ENCODE measurements at places on chromosomes 3 and 15. TPM values are rescaled to one million over a fixed set of nuclear protein-coding genes. Genes with fewer than 3 reads are reported as not detected.
A peak's percentile ranks its signal among the peaks of the same experiment; 100 is the strongest.

DNA sequence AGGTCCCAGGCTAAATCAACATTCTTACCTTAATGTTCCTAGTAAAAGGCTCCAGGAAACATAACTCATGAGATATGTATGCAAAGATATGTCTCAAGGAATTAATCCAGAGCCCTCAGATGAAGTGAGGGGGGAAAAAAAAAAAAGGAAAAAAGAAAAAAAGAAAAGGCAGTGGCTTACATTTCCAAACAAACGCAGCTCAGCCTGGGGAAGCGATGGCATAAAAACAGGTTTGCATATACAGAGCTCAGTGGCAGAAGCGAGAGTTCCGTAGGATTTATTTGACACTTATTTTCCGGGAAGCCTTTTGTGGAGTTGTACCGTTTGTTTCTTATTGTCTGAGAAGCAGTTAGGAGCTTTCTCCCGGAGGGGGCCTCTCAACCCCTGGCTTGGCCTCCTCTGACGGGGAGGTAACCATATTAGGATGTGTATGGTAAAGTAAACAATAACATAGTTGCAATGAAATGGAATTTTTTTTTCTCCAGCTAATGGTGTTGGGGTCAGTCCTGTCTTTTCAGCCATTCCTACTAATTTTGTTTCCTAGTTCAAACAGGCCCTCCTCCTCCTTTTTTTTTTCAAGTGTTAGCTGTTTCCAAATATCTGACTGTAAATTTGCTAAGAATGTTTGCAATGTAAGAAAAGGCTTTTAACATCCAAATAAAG is 338.6 kb downstream of the FOXP1 start:
- no peaks in the 10 kb centered on the region for H3K27me3 ChIP-seq
- H3K27ac ChIP-seq = no peak overlapping the region
- H3K4me3 ChIP-seq = no peak overlapping the region
- no peaks in the 10 kb centered on the region for H3K4me1 ChIP-seq
- DNase-seq = no peak
- no peaks in the 10 kb centered on the region for H3K36me3 ChIP-seq

The GPR160 gene
- 13.8 TPM for total RNA-seq

The GOLGA6L24 gene
- total RNA-seq = not detected

DNA sequence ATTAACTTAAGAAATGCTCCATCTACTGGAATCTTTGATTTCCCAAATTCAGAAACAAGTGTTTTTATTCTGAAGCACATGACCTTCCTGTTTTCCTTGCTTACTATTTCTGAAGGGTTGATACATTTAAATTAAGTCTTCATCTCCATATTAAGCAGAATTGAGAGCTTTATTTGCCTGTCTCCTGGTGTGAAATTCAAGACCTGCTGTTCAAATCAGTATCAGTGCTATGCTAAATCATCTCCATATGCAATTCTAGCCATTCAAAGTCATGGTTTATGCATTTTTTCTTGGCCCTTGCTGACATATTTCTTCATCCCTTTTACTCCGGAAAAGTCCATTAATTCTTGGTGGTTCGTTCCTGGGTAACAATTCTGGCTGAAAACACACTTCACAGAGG is 195.4 kb downstream of the ATP8B4 start:
- DNase-seq = no peak
- peaks cover 5% of the 10 kb centered on the region for H3K27me3 ChIP-seq
- H3K4me3 ChIP-seq = no peak overlapping the region
- H3K27ac ChIP-seq = no peak overlapping the region

DNA sequence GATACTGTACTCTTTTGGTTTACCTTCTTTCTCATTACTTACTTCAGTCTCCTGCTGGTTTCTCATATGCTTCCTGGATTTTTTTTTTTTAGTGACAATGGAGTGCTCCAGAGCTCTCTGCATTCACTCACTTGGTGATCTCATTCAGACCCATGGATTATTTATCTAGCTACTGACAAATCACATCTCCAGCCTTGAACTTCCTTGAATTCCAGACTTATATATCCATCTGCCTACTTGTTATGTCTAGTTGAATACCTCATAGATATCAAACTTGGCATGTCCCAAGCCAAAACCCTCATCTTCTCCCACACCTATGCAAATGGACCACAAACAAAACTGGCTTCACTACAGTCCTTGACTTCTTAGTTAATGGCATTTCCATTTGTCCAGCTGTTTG is 234.7 kb upstream of the ZPLD1 start:
- peaks cover 6% of the 10 kb centered on the region for H3K27me3 ChIP-seq
- no peak overlapping the region for H3K27ac ChIP-seq
- H3K4me3 ChIP-seq = no peak overlapping the region
- no peaks in the 10 kb centered on the region for H3K36me3 ChIP-seq
- no peak for DNase-seq

The LTF gene
- total RNA-seq = not detected

The TRAT1 gene
- total RNA-seq = 162 TPM

DNA sequence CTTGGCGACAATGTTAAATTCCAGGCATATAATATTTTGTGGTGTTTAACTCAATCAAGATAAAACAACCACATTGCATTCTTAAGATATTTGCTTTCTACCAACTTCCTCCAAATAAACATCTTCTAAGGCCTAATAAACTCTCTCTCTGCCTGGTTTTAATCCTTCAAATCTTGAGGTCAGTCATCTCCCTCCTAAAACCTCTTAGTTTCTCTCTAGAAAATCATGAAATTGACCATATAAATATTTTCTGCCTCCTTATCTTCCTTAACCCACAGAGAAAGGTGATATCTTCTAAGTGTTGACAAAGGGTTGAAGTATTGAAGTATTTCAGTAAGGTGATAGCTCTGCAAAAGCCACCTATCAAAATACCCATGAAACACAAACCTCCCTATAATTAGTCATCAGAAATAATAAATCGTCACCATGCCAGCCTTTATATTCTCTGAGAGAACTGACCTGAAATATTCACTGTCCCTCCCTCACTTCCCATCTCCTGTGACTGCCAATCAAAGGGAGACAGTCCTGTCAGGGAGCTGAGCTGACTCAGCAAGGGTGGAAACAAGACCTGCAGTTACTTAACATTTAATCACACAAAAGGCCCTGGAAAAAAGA is 1261.1 kb downstream of the ROBO1 start:
- H3K4me1 ChIP-seq = no peaks in the 10 kb centered on the region
- DNase-seq = no peak
- H3K36me3 ChIP-seq = no peaks in the 10 kb centered on the region
- H3K27me3 ChIP-seq = no peaks in the 10 kb centered on the region
- H3K4me3 ChIP-seq = no peak overlapping the region
- no peak overlapping the region for H3K27ac ChIP-seq

The TMEM44 gene
- 6.2 TPM for total RNA-seq

DNA sequence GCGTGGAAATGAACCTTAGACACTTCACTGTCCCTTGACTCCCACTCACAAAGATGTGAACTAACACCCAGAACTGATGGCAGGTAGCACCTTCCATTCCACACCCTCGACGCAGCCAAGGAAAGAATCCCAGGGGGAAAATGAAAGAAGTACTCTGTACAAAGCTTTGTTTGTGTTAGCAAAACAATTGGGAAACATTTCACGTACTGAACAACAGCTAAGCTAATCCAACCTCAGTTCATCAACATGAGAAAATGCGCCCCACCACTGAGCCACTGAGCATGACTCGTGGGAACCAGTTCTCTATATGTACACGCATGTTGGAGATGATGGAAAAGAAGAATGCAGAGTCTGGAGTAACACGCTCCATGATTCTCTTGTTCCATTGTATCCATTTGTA is 32.0 kb downstream of the CORO2B start:
- H3K27me3 ChIP-seq = peaks cover 16% of the 10 kb centered on the region
- no peak overlapping the region for H3K4me3 ChIP-seq
- no peaks in the 10 kb centered on the region for H3K36me3 ChIP-seq

DNA sequence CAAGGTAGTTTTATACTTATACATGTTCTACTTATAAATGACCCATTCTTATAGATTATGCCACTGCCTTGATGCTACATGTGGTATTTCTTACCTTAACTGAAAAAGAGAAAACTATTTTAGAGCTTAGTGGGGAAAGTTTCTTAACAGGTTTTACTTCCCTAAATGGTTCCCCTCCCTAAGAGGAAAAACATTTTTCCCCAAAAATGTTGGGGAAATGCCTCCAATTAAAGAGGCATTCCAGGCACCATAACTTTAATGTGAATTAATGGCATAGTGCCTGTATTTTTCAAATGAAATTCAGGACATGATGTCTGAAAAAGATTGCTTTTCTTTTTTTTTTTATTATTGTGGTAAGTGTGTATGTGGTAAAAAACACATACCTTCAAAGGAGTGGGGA is 22.6 kb downstream of the GOLM2 start:
- H3K4me1 ChIP-seq = peaks cover 31% of the 10 kb centered on the region
- H3K4me3 ChIP-seq = no peak overlapping the region
- H3K27ac ChIP-seq = no peak overlapping the region
- no peaks in the 10 kb centered on the region for H3K27me3 ChIP-seq
- peaks cover 16% of the 10 kb centered on the region for H3K36me3 ChIP-seq

DNA sequence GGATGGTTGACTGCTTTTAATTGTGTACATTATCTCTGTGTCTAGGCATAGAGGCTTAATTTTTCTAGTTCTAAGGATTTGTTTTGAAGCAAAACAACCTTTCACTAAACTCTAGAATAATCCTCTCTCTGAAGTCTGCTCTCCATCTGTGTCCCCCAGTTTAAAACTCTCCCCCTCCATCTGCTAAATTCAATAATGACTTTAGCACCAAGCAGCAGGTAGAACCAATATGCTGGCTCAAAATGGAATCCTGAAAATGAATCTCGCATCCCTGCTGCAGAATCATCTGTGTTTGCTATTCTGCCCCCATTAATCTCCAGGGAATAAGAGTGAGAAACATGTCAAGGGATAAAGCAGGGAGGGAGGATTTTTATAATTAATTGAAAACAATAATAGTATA is 111.8 kb downstream of the TUSC7 start:
- DNase-seq = no peak
- H3K4me3 ChIP-seq = no peak overlapping the region
- H3K27ac ChIP-seq = no peak overlapping the region
- H3K27me3 ChIP-seq = no peaks in the 10 kb centered on the region
- H3K4me1 ChIP-seq = no peaks in the 10 kb centered on the region

GRCh38 chr15:68578980-68579935 is at the start of gene CORO2B:
Gene CORO2B, plus strand, starts transcription at chr15:68578993. Its CDS starts 270 bp downstream, at chr15:68579263.
- no peaks in the 10 kb centered on the region for H3K36me3 ChIP-seq
- no peak within 1 kb of the TSS for H3K27ac ChIP-seq
- no peak for DNase-seq
- H3K4me1 ChIP-seq = peaks cover 9% of the 10 kb centered on the region

GRCh38 chr3:72171463-72171881 is 386.5 kb upstream of the PROK2 start:
- H3K27ac ChIP-seq = no peak overlapping the region
- DNase-seq = no peak
- H3K27me3 ChIP-seq = peaks cover 15% of the 10 kb centered on the region
- H3K4me3 ChIP-seq = no peak overlapping the region

The LMAN1L gene
- 0.63 TPM for total RNA-seq

DNA sequence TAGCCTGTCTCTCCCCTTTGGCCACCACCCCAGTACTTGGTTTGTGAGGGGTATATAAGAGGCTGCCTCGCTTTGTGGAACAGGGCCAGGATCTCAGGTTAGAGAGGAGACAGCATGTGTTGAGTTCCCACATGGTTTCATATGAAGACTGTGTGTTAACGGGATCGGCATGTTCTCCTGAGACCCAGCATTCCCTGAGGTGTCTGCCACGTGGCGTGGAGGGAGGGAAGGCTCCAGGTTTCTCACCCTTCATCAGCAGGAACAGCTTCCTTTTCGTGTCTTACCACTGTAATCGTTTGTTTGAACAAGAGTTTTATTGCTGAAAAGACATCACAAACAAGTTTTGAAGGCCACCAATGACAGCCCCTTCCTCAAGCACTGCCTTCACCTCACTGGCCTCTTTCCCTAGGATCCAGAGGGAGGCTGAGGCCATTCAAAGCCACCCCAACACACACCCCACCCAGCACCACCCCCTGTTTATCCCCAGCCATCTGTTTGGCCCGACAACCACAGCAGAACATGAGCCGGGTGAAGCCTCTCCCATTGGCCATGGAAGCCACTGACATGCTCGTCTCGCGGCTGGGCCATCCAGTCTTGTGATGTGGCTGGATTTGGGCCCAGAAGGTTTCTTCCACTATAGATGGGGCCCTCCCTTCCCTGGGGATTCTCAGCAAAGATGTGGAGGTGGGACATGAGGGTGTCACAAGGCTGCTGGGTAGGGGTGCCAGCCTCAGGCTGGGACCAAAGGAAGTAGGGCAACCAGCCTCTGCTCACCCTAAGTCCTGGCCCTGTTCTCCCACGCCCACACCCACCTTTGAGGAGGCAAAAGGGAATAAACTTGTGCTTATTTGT is 10.0 kb downstream of the BHLHE40 start:
- H3K36me3 ChIP-seq = peaks cover 25% of the 10 kb centered on the region
- DNase-seq = no peak
- peaks cover 63% of the 10 kb centered on the region for H3K4me1 ChIP-seq
- no peaks in the 10 kb centered on the region for H3K27me3 ChIP-seq

GRCh38 chr3:56059731-56060130 is 408.5 kb downstream of the ERC2 start:
- no peaks in the 10 kb centered on the region for H3K36me3 ChIP-seq
- H3K4me1 ChIP-seq = no peaks in the 10 kb centered on the region
- no peak for DNase-seq

DNA sequence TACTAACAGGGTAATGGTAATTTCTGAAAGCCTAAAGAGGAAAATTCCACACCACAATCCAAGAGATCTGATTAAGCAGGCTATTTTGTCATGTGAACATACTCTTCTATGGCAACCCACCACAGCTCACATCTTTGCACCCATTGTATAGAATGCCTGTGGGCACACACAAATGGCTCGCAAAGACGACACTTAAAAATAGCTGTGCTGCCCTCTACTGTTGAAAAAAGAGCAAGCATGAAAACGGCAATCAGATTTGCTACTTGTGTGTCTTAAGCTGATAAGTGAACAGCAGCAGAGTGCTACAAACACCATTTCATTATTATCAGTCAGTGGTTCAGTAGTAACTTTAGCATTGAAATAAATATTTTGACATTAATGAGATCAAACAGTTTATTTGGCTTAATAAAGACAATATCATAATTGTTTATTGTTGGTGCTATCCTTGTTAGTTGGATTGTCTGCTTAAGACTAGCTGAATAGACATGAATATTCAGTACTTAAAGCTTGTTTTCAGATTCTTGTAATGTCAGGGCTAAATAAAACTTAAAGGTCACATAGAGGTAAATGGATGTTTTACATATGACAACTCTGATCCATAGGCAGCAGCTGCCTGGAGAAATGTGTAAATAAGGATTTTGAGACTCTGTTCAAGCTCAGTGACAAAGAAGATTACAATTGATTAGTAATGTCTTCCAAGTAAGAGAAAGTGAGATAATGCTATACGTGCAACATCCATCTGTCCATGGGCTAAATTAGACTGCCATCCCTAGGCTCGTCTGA is 199.1 kb downstream of the LRRN1 start:
- H3K4me3 ChIP-seq = no peak overlapping the region
- no peaks in the 10 kb centered on the region for H3K4me1 ChIP-seq
- DNase-seq = peak; percentile 23

GRCh38 chr3:52782412-52783210 is 5.2 kb downstream of the ITIH1 start:
- H3K4me3 ChIP-seq = no peak overlapping the region
- no peak for DNase-seq
- peaks cover 14% of the 10 kb centered on the region for H3K27me3 ChIP-seq
- H3K36me3 ChIP-seq = no peaks in the 10 kb centered on the region
- H3K27ac ChIP-seq = no peak overlapping the region

The SLC9C1 gene
- total RNA-seq = not detected

The ISL2 gene
- 3.7 TPM for total RNA-seq
